ENCODE measurements at places on chromosomes 12 and 14.

- no peak for DNase-seq
These were observed 373.3 kb downstream of the TMEM132D start for GRCh38 chr12:129530517-129530916.

DNA sequence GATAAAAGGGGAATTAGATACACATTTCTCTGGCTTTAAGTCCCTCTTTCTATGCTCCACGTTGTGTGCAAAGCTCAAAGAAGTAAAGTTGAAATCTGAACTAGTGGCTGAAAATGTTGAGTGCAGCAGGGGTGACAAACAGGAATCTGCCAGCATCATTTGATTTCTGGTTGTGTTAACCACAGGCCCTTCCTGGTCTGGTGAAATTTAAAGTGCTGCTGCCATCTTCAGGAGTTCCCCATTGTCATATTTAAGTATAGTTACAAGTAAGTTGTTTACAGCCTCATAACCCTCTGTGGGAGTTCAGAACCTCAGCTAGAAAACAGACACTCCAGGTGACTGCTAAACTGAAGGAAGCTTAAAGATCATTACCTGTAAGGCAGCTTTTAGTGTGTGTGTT is 90.9 kb upstream of the CCDC196 start:
- DNase-seq, result no peak

GRCh38 chr12:130127912-130128789 is 34.1 kb upstream of the FZD10 start:
- DNase-seq, result no peak

DNA sequence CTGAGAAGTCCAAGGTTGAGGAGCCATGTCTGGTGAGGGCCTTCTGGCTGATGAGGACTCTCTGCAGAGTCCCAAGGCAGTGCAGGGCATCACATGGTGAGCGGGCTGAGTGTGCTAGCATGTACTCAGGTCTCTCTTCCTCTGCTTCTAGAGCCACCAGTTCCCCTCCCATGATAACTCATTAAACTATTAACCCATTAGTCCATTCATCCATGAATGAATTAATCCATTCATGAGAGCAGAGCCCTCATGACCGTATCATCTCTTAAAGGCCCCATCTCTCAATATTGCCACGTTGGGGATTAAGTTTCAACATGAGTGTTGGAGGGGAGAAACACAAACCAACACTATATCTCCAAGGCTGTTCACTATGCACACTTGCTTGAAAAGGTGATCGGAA is 83.7 kb downstream of the TMEM30B start:
- no peak for DNase-seq

DNA sequence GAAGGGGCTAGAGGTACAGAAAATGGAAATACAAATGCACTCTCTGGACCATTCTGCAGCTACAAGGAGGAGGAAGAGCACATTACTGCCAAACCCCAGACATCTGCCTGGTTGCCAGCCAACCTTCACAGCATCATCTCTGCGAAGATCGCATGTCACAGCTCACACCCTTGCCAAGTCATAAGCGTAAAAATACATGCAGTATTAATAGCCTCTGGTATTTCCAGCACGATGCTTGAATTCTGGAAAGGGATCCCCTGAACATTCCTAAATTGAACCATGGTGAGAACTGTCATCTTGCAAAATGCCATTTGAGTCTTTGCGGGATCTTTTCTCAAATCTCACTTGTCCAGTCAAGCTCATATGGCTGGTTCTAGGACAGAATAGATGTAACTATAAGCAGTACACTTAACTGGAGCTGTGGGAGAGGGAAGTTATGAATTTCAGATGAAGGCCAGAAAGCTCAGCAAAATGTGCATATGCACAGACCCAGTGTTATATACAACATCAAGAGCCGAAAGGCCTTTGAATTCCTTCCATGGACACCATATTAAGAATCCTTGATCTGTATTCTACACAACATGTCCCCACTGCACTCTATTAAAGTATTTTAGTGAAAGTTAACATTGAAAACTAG is 211.6 kb downstream of the DUSP6 start:
- DNase-seq, result peak; percentile 81

DNA sequence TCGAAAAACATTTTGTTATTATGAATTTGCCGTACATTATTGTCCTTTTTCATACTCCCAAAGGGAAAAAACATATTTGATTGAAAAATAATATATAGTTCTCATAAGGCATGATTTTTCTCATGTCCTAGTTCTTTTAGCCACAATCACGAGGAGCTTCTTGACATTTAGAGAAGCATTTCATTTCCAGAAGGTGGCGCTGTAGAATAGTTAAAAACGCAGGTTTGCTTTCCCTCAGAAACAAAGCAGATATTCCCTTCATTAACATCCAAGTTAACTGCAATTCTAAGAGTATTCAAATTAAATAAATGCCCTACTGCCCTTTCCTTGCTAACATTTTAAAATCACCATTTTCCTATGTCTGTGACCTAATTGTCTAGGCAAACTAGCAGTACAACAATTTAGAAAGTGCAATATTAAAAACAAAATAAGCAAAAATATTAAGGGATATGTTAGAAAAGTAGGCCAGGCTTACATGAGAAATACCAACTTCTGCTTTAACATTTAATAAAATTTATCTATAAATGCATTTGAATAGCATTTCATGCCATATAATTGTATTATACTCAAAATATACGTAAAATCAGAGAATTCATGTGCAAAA is 10.9 kb upstream of the PIK3C2G start:
- peak; percentile 84 for DNase-seq

- DNase-seq, result peak; percentile 37
These were observed 159.2 kb downstream of the PAWR start for GRCh38 chr12:79531518-79531917.

DNA sequence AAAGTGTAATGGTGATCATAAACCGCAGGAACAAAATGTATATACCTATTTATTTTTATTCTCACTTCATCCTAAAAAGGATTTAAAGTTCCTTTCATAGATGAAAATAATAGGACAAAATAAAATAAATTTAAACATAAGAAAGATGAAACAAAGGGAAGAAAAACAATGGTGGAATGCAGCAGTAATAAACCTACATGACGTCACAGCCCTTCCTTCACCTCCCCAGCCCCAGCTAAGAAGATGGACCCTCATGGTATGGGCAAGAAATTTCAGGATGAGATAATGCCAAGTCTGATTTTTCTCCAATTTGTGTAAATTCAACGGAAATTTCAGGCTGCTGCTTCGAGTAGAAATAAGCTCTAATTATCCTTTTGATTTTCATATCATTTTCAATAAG is 381.0 kb downstream of the LRIG3 start:
- DNase-seq, result no peak

- no peak for DNase-seq
These were observed 78.2 kb upstream of the STAC3 start for GRCh38 chr12:57329219-57329618.

DNA sequence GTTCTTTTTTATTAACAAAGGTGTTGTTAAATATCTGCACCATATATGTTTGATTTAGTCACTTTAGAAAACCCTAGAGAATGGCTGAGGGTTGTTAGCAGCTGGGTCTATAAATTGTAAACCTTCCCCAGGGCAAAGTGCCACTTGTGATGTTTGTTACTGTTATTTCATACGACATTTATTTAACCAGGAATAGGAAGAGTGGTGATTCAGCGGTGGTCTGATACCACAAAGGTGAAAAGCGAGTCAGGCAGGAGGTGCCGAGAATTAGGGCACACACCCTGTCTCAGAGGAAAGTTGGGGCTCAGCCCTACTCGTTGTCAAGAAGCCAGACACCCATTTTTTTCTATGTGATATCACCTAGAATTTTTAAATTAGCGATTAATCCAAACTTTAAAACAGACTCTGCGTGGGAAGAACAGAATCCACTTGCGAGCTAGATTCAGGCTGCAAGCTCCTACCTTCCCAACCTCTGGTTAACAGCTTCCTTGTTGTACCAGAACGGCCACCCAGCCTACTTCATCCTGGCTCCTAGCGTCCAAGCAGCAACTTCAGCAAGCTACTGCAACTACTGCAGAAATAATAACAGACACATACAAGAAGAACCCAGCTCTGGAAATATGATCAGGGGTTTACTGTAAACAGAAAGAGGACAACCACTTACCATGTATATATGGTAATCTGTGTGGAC is 126.7 kb downstream of the TMEM132D start:
- DNase-seq, result no peak

DNA sequence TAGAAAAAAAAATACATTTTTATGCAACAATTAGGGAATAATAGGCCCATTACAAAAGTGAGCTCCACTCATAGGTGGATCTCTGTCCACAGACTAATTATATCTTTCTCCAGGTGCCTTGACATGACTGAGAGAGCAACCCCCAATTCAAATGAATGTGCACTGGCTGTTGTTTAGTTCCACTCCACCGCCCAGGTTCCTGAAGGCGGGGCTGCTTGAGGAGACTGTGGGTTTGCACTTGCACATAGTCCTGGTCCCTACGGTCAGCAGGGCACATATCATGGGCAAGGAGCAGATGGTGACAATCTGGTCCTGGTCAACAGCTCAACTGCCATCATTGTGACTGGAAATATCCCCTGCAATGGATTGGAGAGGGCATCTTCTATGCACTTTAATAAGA is 195.6 kb upstream of the PWP1 start:
- no peak for DNase-seq

GRCh38 chr12:124172636-124173035 is 122.3 kb upstream of the RFLNA start:
- DNase-seq, result peak; percentile 6

DNA sequence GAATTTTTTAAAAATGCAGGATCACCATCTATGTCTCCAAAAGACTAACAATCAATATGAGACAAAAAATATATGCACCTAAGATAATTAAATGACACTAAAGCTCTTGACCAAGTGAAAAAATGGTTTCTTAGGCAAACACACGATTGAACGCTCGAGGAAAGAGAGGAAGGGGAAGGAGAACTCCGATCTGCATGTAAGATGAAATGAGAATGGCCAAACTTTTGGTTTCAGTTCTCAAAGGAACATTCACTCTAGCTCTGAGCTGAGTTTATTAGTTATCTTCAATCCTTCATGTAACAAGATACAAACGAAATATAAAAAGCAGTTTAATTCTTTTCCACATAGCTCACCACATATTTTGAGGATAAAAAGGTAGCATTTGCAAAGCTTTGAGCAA is 2.8 kb downstream of the DYRK4 start:
- DNase-seq, result no peak

DNA sequence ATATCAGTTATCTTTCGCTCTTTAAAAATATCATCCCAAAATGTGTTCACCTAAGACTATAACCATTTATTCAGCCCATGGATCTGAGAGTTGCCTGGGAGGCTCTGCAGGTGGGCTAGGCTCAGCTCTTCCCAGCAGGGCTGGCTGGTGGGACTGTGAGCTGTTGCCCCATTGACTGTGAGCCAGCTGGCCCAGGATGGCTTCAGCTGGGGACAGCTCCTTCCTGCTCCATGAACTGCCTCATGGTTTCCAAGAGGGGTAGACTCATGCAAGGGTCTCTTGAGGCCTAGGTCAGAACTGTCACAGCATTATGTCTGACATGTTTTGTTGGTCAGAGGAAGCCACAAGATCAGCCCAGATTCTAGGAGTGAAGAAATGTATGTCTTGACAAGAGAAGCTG is 114.1 kb upstream of the E2F7 start:
- no peak for DNase-seq

DNA sequence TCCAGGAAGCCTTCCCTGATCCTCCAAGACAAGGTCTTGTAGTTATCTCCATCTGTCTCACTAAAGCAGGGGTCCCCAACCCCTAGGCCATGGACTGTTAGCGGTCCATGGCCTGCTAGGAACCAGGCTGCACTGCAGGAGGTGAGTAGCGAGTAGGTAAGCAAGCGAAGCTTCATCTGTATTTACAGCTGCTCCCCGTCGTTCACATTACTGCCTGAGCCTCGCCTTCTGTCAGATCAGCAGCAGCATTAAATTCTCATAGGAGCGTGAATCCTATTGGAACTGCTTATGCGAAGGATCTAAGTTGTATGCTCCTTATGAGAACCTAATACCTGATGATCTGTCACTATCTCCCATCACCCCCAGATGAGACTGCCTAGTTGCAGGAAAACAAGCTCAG is 12.4 kb upstream of the NFYB start:
- DNase-seq, result no peak

DNA sequence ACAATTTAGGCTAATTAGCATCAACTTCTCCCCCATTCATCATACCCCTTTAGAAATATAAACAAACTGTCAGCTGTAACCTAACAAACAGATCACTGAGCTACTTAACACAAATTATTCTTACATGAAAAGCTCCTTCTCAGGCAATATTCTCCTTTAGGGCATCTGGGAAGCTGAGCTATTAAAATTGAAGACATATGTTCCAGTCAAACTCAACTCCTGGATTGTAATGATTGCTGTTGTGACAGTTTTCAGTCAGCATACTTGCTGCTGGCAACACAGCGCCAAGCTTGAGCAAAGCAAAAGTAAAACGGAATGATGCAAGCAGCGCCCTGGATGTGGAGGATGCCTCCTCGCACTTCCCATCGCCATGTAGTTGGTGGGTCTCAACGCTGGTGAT is 82.4 kb downstream of the SLC25A21 start:
- no peak for DNase-seq

Data from cardiac fibroblast (primary cell).